ENCODE measurements at places on chromosomes 11 and 22.

DNA sequence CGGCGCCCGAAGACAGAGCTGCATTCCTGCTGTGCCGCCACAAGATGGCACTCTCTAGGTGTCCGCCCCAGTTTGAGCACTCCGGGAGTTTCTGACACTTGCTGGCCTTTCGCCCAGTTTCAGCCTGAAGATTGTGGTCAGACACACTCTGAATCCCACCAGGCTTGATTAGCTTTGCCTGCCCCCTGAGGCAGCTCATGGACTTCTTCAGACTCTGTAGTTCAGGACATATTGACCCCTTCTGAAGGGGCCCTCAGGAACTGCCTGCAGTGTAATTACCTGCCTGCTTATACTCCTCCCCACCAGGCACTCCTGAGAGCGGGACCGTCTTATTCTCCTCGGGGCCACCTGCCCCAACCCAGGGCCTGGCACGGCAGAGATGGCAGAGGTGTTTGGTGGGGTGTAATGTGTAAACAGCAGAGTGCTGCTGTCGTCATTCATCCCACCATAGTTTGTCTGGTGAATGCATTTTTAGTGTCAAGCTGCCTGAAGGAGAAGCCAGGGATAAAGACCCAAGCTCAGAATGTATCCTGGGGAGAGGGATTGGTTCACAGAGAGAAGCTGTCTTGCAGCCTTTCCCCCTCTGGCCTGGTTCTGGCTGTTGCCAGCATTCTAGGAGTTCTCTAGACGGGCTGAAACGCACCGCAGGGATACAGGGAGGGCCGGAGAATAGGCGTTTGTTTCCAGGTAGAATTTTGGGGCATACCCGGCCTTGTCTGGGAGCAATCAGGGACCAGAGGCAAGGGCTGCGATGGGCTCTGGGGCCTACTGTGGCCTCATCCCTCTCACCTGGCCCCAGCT lies 46.4 kb downstream of the EIF3F start:
- DNase-seq = peak; percentile 33

GRCh38 chr22:24051568-24051967 lies 40.5 kb downstream of the CABIN1 start:
- no peak for DNase-seq

DNA sequence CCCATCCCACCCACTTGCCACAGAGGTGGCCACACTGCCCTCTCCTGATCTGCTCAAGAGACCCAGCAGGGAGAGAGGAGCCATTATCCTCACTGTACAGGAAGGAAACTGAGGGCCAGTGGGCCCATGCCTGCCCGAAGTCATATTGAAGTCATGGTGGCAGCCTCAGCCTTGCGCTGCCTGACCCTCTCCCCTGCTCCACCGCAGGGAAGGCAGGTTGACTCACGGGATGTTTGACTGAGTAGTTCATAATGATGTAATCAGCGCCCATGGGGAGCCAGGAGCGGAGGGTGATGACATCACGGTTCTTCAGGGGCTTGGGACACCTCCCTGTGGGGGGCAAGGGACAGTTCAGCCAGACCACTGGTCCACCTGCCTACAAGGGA lies 6.1 kb upstream of the ARAP1 start:
- no peak for DNase-seq

DNA sequence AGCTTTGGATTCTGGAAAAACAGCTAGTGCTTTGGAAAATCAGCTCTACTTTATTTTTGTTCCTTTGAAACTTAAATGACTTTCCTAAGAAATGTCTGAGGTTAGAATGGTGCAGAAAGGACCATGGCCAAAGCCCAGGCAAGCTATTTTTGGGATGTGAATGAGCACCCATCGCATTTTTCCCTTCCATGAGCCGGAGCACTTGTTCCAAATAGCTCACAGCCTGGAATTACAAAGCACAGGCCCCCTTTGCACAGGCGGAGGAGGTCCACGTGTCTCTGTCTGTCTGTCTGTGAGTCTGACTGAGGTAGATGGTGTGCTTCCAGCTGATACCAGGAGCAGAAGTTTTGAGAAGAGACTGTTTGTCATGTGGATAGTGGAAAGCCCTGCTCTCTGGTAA lies 50.7 kb downstream of the MICAL2 start:
- no peak for DNase-seq

GRCh38 chr11:92306966-92307510 lies 82.4 kb downstream of the FAT3 start:
- no peak for DNase-seq

DNA sequence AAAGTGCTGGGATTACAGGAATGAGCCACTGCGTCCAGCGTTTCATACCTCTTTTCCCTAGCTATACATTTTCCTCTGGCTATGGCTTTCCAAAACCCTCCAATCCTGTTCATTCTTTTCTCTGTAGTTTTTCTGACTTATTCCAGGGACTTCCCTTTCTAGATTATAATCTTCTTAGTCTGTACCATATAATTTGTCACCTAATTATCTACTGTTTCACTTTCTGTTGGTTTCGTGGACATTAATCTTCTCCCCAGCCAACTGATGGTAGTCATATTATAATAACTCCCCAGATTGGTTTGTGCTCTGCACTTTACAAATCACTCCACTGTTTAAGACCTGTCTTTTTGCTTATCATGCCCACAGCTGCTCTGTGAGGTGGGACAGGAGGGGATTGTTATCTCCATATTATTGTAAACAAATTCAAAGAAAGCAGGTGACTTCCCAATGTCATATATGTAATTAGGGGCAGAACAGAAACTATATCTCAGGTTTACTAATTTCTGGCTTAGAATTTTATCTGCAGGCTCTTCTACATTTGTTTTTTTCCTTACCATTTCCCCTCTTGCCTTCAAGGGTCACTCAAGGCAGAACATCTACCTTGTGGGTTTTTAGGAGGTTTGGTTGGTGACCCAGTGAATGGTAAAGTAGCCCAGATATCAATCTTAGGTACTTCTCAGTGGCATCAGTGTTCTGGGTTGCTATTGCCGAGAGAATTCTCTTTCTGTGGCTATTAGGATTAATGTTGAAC lies 23.9 kb downstream of the STIM1 start:
- no peak for DNase-seq

GRCh38 chr22:16937811-16938210 lies 70.2 kb downstream of the GAB4 start:
- no peak for DNase-seq

GRCh38 chr11:116467823-116468222 lies 305.0 kb downstream of the BUD13 start:
- no peak for DNase-seq

DNA sequence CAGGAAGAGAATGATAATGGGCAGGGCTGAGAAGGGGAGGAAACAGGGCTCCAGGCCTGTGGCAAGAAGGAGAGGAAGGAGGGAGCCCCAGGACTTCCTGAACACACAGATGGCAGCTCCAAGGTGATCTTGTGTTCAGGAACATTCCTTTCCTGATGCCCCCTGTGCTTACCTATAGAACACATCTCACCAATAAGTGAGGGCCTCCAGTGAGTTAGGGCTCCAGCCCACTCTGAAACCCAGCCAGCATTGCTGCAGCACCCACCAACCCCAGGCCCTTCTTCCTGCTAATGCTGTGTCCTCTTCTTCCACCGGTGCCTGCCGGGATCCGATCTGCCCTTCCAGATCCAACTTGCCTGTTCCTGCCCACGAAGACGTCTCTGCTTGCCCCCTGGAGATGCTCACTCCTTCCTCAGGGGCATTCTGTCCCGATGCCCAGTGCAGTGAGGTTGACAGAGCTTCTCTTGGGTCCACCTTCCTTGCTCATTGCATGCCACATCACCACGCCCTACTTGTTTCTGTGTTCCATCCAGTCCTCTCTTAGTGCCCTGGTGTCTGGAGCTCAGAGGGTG lies 17.4 kb downstream of the ANKK1 start:
- no peak for DNase-seq

DNA sequence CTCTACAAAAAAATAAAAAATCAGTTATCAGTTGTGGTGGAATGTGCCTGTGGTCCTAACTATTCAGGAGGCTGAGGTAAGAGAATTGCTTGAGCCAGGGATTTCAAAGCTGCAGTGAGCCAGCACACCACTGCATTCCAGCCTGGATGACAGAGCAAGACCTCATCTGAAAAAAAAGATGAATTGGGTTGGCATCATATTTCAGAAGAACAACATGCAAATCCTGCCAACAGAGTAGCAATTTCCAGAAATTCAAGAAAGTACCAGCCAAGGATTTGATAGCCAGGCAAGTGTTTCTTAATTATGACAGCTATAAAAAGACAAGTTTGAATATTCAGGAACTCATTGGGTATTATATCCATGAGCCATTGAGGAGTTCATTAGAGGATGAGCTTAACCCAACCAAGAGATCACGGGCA lies 75.2 kb downstream of the USP47 start:
- DNase-seq = no peak
